ENCODE measurements at places on chromosomes 4 and X. TPM values are rescaled to one million over a fixed set of nuclear protein-coding genes. Genes with fewer than 3 reads are reported as not detected.

- peak; percentile 69 for DNase-seq
Measured at GRCh38 chr4:168784786-168785461, 225.1 kb downstream of the CBR4 start.

Gene ENOX2
- polyA plus RNA-seq, result 6.1 TPM

DNA sequence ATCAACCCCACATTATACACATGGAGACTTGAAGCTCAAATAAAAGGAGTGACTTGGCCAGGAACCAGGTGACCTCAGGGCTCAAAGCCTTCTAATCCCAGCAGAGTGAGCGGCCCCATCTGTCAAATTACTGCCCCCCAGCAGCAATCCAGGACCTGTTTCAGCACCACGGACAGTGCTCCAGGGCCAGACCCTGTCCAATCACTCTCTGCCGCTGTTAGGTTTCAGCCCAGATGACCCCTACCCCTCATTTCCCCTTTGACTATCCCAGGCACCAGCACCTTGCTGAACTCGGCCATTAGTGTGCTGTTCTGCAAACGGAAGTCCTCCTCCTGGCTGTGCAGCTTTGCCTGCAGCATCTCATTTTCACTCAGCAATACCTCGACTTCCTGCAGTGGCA lies 5.1 kb downstream of the GRIPAP1 start:
- DNase-seq, result no peak

GRCh38 chr4:184825896-184826690 lies at the start of gene ACSL1:
Gene ACSL1, minus strand, starts transcription at chr4:184825968. Its CDS starts 22,454 bp downstream, at chr4:184803514.
- DNase-seq, result peak; percentile 58

- DNase-seq, result no peak
Measured at GRCh38 chr4:41933997-41934503, 1.2 kb upstream of the TMEM33 start.

GRCh38 chrX:152842772-152843338 lies 12.0 kb downstream of the NSDHL start:
- no peak for DNase-seq

DNA sequence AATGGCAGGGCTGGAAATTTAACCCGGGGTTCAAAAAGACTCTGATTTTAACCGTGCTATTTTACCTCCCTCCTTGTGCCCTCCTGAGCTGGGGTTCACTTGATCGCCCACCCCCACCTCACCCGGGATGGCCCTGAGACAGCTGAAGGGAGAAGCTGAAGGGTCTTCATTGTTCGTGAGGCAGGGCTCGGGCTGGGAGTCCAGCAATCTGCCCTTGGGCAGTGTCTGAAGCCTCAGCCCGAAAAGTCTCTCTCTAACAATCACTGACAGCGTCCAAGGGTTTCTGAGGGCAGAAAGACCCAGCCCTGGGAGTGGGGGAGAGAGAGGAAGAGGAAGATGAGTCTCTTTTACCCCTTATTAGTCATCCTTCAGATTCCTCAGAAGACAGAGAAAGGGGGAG lies 39.4 kb upstream of the PHOX2B start:
- no peak for DNase-seq

DNA sequence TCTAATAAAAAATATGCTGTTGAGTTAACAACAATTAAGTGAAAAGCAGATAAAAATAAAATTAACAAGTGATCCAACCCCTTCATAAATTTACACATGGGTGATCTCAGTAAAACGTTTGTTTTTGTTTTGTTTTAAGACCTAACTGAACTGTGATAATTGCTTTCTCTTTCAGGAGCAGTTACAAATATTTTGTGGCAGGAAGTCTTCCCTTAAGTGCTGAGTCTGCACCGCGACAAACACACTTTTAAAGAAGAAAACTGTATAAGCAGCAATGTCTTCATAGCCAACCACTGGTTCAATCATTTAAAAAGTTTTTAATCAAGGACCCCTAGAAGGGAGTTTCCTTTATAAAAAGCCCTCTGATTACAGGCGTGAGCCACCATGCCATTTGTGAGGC lies 53.7 kb upstream of the NFKB1 start:
- DNase-seq, result no peak

- DNase-seq, result no peak
Measured at GRCh38 chr4:55014876-55015275, 110.5 kb downstream of the KDR start.

- DNase-seq, result no peak
Measured at GRCh38 chr4:176376032-176376614, 56.4 kb downstream of the SPCS3 start.

DNA sequence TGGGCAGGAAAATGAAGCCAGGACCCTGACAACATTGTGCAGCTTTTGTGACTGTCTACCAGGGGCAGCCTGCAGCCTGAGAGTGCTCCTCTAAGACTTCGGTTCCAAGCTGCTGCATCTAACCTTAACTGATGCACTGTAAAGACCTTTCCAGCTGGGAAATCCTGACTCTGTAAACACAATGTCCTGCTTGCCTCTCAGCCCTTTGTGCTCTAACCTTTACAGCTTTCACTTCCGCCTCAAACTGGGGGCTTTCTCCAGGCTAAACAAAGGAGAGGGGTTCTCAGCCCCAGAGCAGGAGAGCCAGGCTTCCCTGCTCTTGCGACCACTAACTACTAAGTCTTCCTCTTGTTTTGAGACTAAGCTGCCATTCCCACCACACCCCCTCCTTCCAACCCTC lies 19.3 kb upstream of the RASL11B start:
- DNase-seq, result no peak

Gene NPNT
- polyA plus RNA-seq, result 20.0 TPM

GRCh38 chrX:70916754-70917153 lies 8.2 kb upstream of the TEX11 start:
- DNase-seq, result no peak

DNA sequence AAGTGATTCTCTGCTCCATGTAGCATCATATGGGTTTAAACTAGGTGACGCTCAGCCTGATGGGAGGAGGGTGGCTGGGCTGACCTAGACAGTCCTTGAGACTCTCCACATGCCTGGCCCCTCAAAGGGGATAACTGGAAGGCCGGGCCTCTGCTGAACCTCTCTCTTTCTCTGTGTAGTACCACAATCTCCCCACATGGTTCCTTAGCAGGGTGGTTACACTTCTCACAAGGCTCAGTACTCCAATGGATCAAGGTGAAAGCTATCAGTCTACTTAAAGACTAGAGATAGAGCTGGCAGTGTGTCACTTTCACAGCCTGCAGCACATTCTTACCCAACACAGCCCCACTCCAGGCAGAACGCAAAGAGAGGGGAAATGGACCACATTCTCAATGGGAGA lies 80.4 kb downstream of the LDB2 start:
- no peak for DNase-seq

GRCh38 chr4:168618577-168619265 lies 121.9 kb downstream of the PALLD start:
- no peak for DNase-seq

Gene GLRA2
- polyA plus RNA-seq, result 53.7 TPM

- no peak for DNase-seq
Measured at GRCh38 chr4:70629469-70630090, 1.0 kb downstream of the ENAM start.

- DNase-seq, result no peak
Measured at GRCh38 chr4:173494013-173494970, 35.7 kb downstream of the HAND2 start.

- DNase-seq, result peak; percentile 88
Measured at GRCh38 chrX:102651242-102652011, at the start of gene GPRASP1. Gene GPRASP1, plus strand, starts transcription at chrX:102651483. Its CDS starts 2,431 bp downstream, at chrX:102653914.

Gene NIPAL1
- polyA plus RNA-seq, result 1.4 TPM

Gene TMPRSS11B
- 0.06 TPM for polyA plus RNA-seq

DNA sequence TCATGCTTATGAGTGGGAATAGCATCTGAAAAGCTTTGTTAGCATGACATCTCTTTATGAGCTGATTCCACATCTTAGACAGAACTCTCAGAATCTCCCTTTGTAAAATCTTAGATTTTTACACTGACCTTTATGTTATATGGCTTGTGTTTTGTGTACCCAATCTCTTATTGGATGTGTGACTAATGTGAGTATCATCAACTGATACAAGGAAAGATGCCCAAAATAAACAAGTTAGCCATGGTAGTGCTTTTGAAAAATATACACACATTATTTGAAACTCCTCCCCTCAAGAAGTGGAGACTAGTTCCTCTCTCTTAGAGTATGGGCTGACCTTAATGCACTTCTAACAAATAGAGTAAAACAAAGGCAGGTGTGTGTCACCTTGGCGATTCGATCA lies 160.1 kb upstream of the NRK start:
- DNase-seq, result no peak

GRCh38 chr4:6732441-6733357 lies 16.7 kb downstream of the BLOC1S4 start:
- DNase-seq, result no peak

DNA sequence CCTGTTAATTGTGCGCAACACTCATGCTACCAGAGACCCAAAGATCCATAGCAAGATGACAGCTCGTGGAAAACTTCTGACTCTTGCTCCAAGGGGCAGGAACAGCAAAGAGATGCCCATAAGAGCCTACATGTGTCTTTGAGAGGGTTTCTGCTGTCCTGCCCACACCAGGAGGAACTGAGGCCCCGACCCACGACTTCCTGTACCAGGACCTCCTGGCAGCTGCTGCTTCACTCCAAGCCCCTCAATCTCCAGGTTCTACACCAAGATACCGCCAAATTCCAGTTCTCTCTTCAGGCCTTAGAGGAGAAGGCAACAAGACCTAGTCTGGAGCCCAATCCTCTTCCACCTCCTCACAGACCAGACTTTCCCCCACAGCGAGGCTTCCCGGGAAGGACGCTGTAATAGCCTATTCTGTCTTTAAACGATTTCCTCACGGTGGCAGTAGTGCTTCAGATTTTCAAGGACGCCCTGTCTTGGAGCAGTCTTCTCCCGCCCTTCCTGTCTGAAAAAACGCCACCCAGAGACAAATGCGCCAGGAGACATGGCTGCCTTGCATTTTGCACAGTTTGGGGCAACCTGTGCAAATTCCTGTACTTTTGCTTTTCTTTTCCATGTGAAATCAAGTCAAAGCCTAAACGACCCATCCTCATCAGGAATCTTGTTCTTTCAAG lies 230.2 kb upstream of the STK26 start:
- DNase-seq, result no peak

Gene MAOA
- 23.5 TPM for polyA plus RNA-seq

DNA sequence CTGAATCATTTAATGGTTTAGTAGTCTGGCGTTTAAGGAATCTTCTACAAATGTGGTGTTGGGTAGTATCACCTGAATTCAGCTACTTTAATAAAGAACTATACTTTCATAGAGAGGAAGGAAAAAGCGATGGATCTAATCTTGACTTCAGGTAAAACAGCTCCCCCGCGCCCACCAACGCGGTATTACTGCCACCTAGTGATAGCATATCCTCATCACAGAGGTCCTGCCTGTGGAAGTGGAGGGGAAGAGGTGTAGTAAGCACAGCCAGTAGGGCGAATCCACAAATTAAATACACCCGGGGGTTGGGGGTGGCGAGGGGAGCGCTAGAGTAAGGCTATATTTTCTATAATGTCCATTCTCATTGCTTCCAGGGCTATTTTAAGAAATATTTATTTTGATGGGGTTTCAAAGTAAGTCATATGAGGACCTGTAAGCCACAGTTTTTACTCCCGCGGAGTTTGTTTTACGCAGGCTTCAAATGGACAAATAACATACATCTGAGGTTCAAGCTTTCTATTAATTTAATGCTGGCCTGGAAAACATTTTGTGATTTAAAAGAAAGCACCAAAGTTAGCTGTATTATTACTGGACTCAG lies 8.3 kb upstream of the DAPP1 start:
- DNase-seq, result no peak

Gene TCEAL9
- polyA plus RNA-seq, result 108 TPM

GRCh38 chr4:173538909-173539445 lies 8.9 kb upstream of the HAND2 start:
- no peak for DNase-seq

- no peak for DNase-seq
Measured at GRCh38 chr4:11471618-11472017, 42.9 kb upstream of the HS3ST1 start.

Gene LEF1
- 28.5 TPM for polyA plus RNA-seq

GRCh38 chrX:155009994-155010472 lies 12.5 kb downstream of the F8 start:
- DNase-seq, result no peak

GRCh38 chrX:29431895-29432294 lies 783.5 kb upstream of the MAGEB2 start:
- DNase-seq, result no peak

Gene STARD8
- polyA plus RNA-seq, result 8.0 TPM

Gene IQCM
- not detected for polyA plus RNA-seq

GRCh38 chr4:123741906-123742305 lies 345.3 kb downstream of the SPRY1 start:
- DNase-seq, result peak; percentile 24

Data from spinal cord (tissue), 10 donors.